ENCODE measurements at places on chromosomes 4 and X. TPM values are rescaled to one million over a fixed set of nuclear protein-coding genes. Genes with fewer than 3 reads are reported as not detected.

CCKAR gene
- not detected for total RNA-seq

JCHAIN gene
- total RNA-seq, result 0.83 TPM

USP17L17 gene
- total RNA-seq, result not detected

DNA sequence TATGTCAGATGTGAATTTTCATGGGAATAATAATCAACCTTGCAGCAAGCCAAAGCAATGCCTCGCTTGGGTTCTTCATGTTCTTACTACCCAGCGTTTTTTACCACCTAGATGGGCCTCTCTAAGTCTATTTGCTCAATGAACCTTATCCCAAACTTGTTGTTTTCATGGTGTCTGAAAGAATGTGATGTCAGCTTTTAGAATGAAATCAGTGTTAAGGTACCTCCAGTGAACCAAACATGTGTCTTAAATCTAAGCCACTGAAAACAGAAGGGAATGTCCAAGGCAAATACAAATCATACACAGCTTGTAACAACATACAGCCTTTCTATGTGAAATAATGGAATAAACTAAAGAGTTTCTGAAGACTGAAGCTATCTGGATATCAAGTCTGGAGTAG is 6.7 kb downstream of the EPGN start:
- no peak for DNase-seq

Data from IMR-90 (cell line).